ENCODE measurements at places on chromosomes 11 and 22.

- peak; percentile 47 for DNase-seq
These were observed 5.1 kb downstream of the SSTR3 start for GRCh38 chr22:37206841-37207821.

DNA sequence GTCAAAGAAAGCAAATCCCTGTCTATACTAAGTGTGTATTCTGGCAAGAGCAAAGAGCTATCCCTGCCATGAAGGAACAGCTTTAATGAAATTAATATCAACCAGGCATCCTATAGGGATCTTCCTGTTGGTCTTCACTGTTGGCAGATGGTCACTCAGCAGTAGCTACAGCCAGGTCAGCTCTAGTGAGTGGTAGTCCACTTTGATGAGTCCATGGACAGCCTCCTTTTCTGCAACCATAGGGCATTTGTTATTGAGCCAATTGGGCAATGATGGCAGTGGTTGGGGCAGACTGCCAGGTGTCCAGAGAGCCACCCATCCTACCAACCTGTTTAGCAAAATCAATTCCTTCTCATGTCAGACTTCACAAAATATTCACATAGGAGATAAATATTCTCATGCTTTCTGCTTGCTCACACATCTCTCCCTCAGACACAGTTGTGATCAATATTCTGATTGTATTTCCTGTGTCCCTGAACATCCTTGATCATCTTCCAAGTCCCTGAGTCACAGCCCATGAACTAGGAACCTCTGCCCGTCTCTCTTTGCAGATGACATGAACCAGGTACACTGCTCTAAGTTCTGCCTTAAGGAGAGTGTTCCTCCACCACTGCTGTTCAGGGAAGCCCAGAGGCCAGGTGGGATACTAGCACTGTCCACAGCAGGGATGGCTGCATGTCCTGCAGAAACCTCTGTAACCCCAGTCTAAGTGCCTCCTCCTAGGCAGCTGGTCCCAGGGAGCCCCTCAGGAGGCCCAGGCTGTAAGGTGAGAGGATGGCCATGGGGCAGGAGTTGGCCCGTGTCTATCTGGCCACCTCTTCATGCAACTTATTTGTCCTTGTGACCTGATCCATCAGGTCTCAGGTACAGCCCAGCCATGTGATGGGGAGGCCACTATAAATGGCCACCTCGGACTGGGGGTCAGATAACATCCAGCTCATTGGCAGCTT, 74.2 kb upstream of the IGLL5 start:
- no peak for DNase-seq

- no peak for DNase-seq
These were observed 997 bp upstream of the CDHR5 start for GRCh38 chr11:625636-626268.

DNA sequence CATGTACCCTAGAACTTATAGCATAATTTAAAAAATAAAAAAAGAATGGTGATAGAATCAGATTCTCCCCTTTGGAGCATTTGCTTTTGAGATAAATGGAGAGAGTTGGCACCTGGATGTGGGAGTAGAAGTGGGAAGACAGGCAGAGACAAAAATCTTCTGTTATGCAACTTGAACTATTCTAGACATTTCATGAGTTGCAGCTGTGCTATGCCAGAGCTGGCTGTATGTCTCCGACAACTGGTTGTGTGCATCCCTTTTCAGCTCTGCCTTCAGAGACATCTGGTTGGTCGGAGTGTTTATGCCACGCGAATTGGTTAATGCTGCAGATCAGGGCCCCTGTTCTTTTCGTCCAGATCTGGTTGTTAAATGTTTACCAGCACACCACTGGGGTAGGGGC, 161.3 kb downstream of the JRKL start:
- no peak for DNase-seq

DNA sequence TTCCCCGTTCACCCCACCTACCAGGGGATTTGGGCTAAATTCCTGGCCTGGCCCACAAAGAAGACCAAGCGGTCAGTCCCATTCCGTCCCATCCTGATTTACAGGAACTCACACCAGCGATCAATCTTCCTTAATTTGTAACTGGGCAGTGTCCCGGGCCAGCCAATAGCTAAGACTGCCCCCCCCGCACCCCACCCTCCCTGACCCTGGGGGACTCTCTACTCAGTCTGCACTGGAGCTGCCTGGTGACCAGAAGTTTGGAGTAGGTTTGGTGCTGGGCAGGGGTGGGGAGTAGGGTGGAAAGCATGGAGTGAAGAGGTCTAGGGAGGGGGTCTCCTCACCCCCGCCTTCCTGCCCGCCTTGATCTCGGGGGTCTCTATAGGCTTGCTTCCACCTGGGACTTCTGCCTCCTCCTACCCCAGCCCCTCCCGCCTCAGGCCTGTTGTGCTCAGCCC, at the start of gene SERPING1:
Gene SERPING1 (plus strand): TSS at position 225 of the 455 bp plus-strand sequence. CDS start 586 bp downstream, outside the sequence.
- peak; percentile 84 for DNase-seq

DNA sequence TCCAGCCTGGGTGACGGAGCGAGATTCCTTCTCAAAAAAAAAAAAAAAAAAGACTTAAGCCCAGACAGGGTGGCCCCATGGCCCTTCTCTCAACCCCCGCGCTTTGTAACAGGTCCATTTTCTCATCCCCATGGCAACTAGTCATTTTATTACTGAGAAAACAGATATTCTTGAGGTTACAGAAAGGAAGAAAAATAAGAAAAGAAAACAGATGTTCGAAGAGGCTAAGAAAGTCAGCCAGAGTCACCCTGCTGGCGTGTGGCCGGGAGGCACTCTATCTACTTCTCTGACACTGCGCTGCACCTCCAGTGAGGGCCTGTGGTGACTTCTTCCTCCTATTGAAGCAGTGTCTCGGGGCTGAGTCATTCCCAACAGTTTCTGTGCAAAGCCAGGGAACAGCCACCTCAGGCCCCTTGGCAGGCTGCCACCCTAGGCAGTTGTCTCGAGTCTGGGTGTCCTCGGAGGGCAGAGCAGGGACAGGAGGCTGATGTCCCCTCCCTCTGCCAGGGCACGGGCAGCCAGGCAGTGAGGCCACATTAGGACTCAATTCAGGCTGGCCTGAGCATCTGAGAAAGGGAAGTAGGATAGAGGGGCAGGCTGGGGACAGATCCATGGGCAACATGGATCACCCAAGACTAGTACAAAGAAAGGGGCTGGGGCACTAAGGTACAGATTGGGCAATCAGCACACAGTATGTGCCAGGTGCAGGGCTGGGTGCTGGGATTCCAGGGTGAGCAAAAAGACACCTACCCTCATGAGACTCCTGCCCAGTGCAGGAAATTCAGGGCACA, 16.4 kb upstream of the SYVN1 start:
- peak; percentile 84 for DNase-seq

DNA sequence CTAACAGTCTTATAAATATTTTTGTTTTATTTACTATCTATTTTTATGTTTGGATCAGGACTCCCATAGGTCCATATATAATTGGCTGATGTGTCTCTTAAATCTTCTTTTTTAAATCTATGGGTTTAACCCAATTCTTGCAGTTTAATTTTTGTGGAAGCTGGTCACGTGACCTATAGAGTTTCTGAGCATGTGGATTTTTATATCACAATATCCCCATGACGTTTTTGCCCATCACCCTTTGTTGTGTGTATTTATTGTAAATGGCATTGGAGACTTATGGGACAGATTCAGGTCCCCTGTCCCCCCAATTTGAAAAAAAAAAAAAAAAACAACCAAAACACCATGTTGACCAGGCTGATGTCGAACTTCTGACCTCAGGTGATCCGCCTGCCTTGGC, 78.8 kb upstream of the PRODH start:
- no peak for DNase-seq

GRCh38 chr11:75810637-75811390, 4.2 kb upstream of the UVRAG start:
- no peak for DNase-seq

DNA sequence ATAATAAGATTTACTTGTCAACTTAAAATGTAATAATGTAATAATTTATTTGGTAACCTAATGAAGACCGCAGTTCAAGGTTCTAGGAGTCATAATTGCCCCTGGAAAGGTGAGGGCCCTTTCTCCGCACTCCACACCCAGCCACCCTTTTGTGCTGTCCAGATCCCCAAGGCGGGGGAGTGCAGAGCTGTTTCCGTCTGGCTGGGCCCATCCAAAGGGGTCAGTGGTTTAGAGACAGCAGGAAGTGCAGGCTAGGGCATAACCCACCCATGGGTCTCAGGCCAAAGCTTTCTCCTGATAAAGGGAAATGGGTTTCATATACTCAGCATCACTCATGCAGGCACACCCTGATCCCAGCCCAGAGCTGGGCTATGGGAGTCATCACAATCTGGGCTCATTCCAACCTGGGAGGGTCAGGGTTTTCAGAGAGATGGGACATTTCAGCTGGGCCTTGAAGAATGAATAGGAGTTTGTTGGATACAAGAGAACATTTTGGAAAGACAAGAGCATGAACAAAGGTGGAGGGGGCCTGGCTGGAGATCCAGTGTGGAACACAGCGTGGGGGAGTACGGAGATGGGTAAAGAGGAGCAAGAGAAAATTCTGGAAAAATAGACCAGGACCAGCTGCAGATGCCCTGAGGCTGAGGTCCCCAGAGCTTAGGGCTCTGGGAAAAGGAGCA, 432.2 kb downstream of the TBC1D22A start:
- no peak for DNase-seq

DNA sequence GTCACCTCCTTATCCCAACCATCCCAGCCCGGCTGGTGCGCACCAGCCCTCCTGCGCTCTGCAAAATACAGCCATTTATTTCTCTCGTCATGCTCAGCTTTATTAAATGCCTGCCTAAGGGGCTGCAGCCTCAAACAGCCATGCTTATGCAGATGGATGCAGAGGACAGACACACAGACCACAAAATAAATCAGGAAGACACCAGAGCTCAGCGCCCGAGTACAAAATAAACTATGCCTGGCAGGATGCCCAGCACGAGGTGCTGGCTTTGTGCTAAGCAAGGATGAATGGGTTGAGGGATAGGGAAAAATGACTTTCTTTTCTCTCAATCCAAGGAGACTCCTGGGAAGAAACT, 70.5 kb downstream of the RPUSD4 start:
- peak; percentile 83 for DNase-seq

- no peak for DNase-seq
These were observed 12.9 kb upstream of the EHD1 start for GRCh38 chr11:64891215-64891848.

DNA sequence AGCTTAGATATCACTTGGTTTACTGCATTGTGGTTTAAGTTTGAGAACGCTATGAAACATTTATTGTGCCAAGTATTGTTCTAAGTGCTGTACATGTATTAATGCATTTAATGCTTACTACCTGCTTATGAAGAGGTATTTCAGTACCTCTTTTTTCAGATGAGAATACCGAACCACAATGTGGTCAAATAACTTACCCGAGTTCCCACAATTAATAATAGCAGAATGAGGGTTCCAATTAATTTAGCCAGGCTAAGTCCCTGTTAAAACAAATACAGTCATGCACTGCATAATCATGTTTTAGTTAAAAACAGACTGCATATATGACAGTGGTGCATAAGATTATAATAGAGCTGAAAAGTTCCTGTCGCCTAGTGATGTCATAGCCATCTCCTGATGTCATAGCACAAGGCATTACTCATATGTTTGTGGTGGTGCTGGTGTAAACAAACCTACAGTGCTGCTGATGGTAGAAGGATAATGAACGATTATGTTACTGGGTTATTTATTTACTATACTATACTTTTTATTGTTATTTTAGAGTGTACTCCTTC, 4.3 kb downstream of the ZC3H12C start:
- DNase-seq = no peak

DNA sequence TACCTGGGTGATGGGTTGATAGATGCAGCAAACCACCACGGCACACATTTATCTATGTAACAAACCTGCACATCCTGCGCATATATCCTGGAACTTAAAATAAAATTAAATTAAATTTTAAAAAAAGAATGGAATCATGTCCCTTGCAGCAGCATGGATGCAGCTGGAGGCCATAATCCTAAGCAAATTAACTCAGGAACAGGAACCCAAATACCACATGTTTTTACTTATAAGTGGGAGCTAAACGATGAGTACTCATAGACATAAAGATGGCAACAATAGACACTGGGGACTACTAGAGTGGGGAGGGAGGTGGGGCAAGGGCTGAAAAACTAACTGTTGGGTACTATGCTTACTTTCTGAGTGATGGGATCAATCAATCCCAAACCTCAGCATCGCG, 40.9 kb downstream of the CWC15 start:
- no peak for DNase-seq

- peak; percentile 57 for DNase-seq
These were observed 20.3 kb downstream of the PARVG start for GRCh38 chr22:44200855-44201550.

DNA sequence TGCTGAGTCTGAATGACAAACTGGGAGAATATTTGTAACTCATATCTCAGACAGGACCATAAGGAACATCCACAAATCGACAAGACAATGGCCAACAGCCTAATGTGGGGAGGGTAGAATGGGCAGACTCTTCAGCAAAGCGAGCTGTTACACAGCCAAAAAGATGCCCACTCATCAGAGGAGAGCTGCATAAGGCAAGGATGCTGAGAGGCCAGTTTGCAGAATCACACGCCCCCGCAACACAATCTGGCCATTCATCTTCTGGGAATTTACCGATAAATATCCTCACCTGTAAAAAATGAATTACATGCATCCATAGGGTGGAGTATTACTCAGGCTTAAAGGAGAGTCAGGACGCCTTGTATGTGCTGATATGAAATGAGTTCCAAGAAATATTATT, 57.5 kb upstream of the SLC22A12 start:
- peak; percentile 10 for DNase-seq

GRCh38 chr11:17921659-17922415, 91.0 kb downstream of the SERGEF start:
- no peak for DNase-seq

- no peak for DNase-seq
These were observed 930.4 kb downstream of the OPCML start for GRCh38 chr11:132601875-132602274.

DNA sequence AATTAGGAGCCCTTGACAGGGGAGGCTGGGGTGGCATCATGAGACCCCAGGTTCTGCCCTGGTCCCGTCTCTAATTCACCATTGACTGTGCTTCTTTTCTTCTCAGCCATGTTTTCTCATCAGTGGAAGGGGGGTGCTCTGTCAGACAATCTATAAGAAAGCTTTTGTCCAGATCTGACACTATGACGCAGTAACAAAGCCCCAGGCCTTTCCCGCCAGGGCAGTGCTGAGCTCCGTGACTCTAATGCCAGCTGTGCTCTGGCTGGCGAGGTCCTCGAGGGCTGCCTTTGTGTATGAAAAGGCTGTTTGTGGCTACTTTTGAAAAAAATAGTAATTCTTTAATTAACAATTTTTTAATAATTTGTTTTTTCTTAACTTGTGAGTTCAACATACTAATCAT, 3.2 kb downstream of the CD6 start:
- no peak for DNase-seq

DNA sequence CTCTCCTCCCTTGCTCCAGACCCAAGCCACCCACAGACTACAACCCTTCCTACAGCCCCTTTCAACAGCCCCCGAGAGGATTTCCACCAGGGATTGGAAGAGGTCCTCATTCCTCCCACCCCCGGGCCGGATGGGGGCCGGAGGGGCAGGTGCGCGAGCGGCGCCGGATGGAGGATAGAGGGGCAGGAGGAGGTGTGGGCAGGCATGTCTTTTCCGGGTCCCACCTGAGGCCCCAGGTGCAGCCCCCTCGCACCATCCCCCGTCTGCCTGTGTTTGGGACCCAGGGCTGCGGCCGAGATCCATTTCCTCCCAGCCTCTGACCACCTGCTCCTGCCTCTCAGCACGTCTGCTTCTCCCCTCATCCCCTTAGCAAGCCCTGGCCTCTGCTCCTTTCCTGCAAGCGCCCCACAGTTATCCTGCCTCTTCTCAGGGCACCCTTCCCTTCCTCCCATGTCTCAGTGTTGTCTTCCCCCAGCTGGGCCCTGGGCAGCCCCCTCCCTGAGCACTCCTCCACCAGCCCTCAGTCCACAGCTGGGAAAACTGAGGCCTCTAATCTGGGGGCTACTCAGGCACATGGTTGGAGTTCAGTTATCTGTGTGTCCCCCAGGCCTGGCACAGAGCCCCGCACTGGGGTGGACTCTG, 19.3 kb upstream of the CBX7 start:
- peak; percentile 62 for DNase-seq

All from sciatic nerve (tissue), 2 donors.